ENCODE measurements at places on chromosomes 16 and 17. TPM values are rescaled to one million over a fixed set of nuclear protein-coding genes. Genes with fewer than 3 reads are reported as not detected.
A peak's percentile ranks its signal among the peaks of the same experiment; 100 is the strongest.

The NDUFB10 gene
- 40.0 TPM for total RNA-seq

The ALOX12B gene
- 1.0 TPM for total RNA-seq

The RAMP2 gene
- not detected for total RNA-seq

The DBF4B gene
- total RNA-seq: 7.8 TPM

The TBC1D26 gene
- total RNA-seq: 0.23 TPM

The ICAM2 gene
- 131 TPM for total RNA-seq

The SKAP1 gene
- 99.3 TPM for total RNA-seq

DNA sequence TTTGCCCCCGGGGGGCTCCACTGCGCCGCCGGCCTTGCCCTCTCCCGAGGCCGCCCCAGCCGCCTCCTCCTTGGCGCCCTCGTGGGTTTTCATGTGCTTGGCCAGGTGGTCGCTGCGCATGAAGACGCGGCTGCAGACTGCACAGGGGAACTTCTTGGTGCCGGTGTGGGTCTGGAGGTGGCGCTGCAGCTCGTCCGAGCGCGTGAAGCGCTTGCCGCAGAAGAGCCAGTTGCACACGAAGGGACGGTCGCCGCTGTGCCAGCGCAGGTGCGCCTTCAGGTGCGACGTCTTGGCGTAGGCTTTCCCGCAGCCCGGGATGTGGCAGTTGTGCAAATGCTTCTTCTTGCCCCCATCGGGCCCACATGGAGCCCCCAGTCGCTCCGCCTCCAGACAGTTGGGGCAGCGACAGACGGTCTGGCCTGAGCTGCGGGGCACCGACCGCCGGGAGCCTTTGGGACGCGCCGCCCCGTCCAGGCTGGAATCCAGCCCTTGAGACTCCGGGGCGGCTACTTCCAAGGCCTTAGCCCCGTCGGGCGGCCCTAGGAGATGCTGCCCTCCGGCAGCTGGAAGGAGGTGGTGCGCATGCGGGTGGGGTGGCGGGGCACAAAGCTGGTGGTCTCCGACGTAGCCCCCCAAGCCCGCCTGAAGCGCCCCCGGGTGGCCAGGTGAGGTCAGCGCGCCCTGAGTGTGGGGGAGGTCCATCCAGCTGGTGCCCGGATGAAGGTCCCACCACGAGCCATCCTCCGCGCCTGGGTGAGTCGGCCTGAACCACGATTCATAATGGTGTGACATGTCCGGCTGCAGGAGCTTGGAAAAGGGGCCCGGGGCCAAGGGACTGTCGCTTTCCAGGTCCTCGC, 3.4 kb downstream of the SP6 start:
- no peak for DNase-seq

DNA sequence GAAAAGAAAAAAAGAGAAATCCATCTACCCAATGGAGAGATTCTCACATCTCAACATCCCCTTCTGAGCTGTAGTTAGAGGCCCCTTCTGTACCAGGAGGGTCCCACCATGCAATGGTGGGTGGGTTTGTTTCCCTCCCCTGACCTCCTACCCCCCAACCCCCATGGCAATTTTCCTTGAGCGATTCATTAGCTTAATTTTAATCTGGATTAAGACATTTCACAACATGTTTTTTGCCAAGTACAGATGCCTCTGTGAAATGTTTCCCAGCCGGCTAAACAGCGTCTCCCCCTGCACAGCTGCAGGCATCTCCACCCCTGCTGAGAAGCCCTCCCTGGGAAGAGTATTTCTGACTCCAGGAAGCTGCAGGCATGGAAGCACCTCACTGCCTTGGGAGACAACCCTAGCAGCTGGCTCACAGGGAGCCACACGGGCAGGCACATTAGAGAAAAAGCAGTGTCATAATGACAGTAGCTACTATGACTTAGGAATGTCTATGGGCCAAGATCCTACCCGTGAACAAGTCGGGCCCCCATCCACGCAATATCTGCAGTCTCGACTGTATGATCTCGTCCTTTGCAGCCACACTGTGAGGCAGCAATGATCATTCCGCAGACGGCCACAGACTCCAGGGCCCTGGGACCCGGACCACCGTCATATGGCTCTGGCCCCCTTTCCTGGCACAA, 117.3 kb downstream of the ADCY9 start:
- no peak for DNase-seq

DNA sequence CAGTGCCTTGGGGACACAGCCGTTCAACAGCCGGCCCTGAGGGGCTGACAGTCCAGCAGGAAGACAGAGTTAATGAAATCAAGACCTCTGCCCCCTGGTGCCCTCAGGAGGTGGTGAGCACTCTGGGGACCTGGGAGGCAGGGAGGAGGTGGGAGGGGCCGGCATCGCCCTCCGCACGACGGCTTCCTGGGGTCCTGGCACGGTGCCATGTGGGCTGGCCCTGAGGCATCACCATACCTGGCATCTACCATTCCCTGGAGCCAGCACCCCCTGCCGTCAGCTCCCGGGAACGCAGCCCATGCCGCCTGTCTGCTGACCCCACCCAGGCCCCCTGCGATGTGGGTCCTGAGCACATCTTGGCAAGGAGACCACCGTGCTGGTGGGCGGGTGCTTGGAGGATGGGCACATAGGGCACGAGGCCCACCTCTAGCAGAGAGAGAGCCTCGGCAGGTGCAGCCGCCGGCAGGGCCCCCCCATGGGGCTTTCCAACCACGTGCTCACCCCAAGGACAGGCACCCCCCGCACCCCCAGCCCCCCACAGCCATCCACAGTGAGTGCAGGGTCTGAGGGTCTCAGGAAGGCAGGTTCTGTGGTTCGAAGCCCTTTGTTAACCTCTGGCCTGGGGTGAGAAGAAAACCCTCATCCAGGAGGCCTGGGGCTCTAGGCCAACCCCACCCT, 52.5 kb downstream of the ZFPM1 start:
- peak; percentile 82 for DNase-seq

- DNase-seq: no peak
Measured at GRCh38 chr16:28310796-28311195, 18.5 kb downstream of the SBK1 start.

- DNase-seq: no peak
Measured at GRCh38 chr17:180381-181244, 837 bp downstream of the DOC2B start.

DNA sequence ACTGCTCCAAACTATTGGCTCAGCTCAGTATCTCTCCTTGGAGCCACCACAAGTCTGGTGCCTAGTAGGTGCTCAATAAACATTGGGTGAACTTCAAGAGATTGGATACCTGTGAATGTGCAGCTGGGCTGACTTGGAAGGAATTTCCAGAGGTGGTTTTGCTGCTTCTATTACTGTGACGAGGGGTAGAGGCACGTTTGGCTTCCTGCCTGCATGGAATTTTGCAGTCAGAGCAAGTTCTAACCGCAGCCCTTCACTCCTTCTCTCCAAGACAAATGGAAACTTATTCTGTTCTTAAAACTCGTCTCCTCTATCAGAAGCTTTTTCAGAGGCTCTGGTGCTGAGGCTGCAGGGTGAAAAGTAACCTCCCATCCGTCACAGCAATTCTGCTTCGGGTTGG, 342.5 kb downstream of the CPPED1 start:
- DNase-seq: no peak

DNA sequence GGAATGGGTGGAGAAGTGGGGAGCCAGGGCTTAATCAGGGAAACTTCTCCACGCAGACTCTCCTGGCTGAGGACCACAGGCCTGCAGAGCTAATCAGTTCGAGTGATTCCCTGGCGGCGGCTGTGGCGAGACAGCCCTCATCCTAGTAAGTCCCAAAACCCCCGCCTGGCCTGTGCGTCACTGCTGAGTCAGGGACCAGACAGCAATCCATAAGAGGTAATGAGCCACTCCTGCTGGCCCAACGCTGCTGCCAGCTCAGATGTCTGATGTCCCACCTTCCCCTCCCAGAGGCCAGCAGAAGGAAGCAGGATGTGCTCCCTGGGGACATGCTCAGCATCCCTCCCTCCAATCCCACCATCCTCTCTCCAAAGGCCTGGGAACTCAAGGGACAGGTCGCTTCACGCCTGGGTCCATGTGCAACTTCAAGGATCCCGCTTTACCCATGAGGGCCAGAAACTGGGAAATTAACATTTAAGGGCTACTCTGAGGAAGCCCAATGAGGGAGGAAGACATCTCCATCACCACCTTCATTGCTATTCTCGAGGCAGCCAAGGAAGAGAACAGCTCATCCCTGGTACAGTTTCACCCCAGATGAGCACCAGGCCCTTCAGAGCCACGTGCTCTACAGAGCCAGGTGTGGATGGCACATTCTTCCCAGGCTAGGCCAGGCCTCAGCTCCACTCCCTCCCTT, 7.9 kb downstream of the ACLY start:
- no peak for DNase-seq

DNA sequence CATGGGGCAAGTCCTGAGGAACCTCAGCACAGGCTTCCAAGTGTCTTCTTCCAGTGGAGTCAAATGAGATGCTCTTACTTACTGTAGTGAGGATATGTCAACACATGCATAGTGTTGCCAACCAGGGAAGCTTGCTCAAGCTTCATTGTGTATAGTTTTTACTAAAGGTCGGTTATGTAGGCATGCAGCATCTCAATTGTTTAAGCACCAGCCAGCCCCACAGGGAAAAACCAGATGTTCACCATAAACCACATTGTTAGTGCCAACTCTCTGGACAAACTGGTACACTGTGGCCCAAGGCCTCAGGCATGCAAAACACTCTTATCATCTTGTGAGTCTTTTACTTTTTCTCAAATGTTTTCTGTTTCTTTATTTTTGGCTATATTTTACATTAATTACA, 152.1 kb downstream of the PHKB start:
- no peak for DNase-seq

DNA sequence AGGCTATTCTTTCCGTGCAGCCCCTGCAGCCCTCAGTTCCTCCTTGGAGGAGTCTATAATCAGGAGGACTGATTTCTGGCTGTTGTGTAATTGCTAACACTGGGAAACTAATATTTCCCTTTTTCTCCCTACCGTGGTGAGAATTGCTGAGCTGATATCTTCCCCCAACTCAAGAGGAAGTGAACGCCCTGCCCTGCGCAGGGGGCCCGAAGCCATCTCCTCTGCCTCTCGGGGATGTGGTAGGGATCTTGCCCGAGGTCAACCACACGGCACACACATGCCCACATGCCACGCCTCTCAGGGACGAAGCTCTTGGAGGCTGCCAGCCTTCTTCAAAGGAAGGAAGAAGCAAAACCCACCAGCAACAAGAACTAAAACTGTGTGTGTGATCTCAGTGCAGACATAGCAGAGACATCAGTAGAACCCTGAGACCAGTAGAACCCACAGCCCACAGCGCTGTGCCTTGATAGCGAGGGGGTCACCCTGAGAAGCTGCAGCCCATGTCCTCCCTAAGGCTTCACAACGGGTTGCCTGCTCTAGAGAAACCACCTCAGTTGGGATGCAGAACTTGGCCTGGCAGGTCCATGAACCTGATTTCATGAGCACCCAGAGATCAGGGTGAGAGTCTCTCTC, 8.9 kb upstream of the ULK2 start:
- no peak for DNase-seq

GRCh38 chr16:48533931-48534330, 76.0 kb downstream of the N4BP1 start:
- DNase-seq: no peak

- no peak for DNase-seq
Measured at GRCh38 chr17:31738996-31739699, 119.9 kb downstream of the COPRS start.

- DNase-seq: no peak
Measured at GRCh38 chr17:68603027-68603426, 1.9 kb upstream of the FAM20A start.

DNA sequence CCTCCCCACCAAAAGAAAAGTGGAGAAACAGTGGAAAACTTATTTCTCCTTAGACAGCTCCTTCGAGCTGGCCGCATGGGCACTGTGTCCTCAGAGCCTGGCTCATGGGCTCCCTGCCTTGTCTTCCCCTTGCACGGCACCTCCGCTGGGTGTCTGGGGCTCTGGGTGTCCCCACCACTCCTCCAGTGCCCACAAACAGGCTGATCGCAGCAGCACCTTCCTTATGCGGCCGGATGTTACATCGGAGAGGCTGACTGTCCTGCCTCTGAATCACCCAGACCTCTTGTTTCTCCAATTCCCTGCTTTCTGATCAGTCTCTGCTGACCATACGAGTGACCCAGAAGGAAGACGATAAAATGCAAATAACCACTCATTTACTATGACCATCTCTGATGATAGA, 121.7 kb downstream of the SLC39A11 start:
- DNase-seq: no peak

GRCh38 chr17:47270946-47271705, 17.5 kb downstream of the ITGB3 start:
- DNase-seq: no peak
